ENCODE measurements at places on chromosomes 2 and 18. TPM values are rescaled to one million over a fixed set of nuclear protein-coding genes. Genes with fewer than 3 reads are reported as not detected.

DNA sequence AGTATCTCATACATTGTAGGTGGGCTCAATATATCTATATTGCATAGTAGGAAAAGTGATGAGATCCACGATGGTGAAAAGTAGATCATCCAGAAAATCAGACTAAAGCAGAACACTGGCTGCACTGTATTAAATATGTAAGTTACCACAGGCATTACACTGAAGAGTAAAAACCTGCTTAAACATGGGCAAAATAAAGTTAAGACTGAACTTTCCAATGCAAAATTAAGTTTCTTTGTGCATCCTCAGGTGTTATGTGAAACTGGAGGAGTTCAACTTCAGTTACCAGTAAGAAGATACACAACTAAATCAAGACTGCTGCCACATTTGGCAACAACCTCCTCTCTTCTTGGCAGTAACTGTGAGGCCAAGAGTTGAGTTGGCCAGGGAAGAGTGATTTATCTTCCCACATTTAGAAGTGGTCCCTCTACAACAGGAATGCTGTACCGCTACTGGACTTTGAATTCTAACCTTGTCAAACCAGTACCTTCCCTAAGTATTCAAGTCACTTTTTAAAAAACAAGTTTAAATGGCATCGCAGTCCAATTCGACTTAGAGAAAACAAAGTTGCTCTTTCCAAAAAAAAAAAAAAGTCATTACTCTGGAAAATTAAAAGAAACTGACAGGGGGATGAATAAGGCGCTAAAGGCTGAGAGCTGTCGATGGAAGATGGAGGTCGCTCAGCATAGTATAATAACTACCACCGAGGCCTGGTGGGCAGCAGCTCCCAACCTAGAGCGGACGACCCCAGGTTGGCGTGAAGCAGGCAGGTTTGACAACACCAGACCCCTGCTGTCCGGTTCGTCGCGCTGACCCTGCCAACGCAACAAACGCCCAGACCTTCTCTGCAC is 1.1 kb downstream of the MAP4K3 start:
- peak; percentile 52 for DNase-seq
- H3K27me3 ChIP-seq: no peaks in the 10 kb centered on the region
- H3K4me3 ChIP-seq: peak overlapping the region; percentile 48

GRCh38 chr18:67901573-67901972 is 385.1 kb upstream of the DSEL start:
- H3K4me3 ChIP-seq: no peak overlapping the region

GBX2 gene
- 3.6 TPM for total RNA-seq

GYPC gene
- total RNA-seq: 13.3 TPM

- H3K27ac ChIP-seq: no peak overlapping the region
- H3K36me3 ChIP-seq: no peaks in the 10 kb centered on the region
- peak; percentile 56 for DNase-seq
- H3K27me3 ChIP-seq: no peaks in the 10 kb centered on the region
- peaks cover 3% of the 10 kb centered on the region for H3K4me1 ChIP-seq
Measured at GRCh38 chr2:211745295-211746097, 793.1 kb downstream of the ERBB4 start.

GRCh38 chr2:234178330-234179030 is 128.0 kb downstream of the SPP2 start:
- H3K27ac ChIP-seq: no peak overlapping the region
- no peaks in the 10 kb centered on the region for H3K36me3 ChIP-seq
- H3K4me3 ChIP-seq: no peak overlapping the region
- peaks cover 6% of the 10 kb centered on the region for H3K27me3 ChIP-seq
- no peaks in the 10 kb centered on the region for H3K4me1 ChIP-seq
- DNase-seq: peak; percentile 46

GRCh38 chr2:128986026-128986715 is 667.5 kb upstream of the HS6ST1 start:
- H3K4me3 ChIP-seq: no peak overlapping the region
- DNase-seq: no peak
- H3K27me3 ChIP-seq: no peaks in the 10 kb centered on the region
- H3K4me1 ChIP-seq: no peaks in the 10 kb centered on the region
- no peak overlapping the region for H3K27ac ChIP-seq

DNA sequence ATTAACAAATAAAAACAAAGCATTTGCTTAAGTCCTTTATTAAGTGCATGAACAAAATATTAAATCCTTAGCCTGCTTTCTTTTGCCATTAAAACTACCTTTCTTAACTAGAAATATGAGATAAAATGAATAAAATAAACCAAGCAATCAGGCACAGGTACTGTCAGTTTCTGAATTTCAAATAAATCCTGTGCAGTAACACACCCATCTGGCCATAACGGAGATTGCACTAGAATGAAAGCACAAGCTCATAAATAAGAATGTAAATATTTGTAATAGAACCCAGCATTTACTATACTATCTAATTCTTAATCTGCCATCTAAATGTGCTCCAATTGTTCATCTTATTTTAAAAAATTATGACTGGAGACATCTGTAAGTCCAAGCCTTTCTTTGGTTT is 31.9 kb downstream of the PRKRA start:
- H3K36me3 ChIP-seq: no peaks in the 10 kb centered on the region
- no peak overlapping the region for H3K27ac ChIP-seq
- DNase-seq: peak; percentile 48
- no peaks in the 10 kb centered on the region for H3K27me3 ChIP-seq

SGPP2 gene
- not detected for total RNA-seq

- no peak overlapping the region for H3K4me3 ChIP-seq
- no peak for DNase-seq
- no peaks in the 10 kb centered on the region for H3K36me3 ChIP-seq
- no peaks in the 10 kb centered on the region for H3K4me1 ChIP-seq
Measured at GRCh38 chr2:143382573-143382972, 253.4 kb downstream of the ARHGAP15 start.

- H3K27ac ChIP-seq: no peak overlapping the region
- H3K4me3 ChIP-seq: no peak overlapping the region
- H3K4me1 ChIP-seq: no peaks in the 10 kb centered on the region
- H3K36me3 ChIP-seq: no peaks in the 10 kb centered on the region
Measured at GRCh38 chr2:110854355-110855081, 122.1 kb downstream of the ACOXL start.

Data from endothelial cell of umbilical vein (primary cell).